Mucosa of gallbladder (tissue), 1 donor: ENCODE measurements at places on chromosomes 11 and 22. TPM values are rescaled to one million over a fixed set of nuclear protein-coding genes. Genes with fewer than 3 reads are reported as not detected.

- DNase-seq, result no peak
Observed at GRCh38 chr11:112016088-112016764, 9.0 kb upstream of the DLAT start.

NAALAD2 gene
- total RNA-seq, result 0.95 TPM

DNA sequence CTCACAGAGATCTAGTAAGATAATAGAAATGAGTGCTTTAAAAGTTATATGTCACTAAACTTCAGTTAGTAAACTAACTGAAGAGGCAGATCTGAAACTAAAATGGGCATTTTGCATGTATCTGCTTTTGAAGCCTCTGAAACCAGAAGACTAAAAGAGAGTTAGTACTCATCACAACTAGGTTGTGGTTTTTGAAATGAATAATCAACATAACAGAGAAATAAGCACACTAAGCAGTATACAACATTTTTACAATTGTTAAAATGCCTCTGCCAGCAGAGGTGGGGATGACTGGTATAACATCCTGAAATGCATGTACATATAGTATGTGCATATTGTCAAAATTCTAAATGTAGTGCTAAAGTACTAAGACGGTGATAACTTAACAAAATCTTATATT, 564.5 kb downstream of the DLG2 start:
- no peak for DNase-seq

- DNase-seq, result no peak
Observed at GRCh38 chr22:19393704-19394103, 37.8 kb downstream of the HIRA start.

DNA sequence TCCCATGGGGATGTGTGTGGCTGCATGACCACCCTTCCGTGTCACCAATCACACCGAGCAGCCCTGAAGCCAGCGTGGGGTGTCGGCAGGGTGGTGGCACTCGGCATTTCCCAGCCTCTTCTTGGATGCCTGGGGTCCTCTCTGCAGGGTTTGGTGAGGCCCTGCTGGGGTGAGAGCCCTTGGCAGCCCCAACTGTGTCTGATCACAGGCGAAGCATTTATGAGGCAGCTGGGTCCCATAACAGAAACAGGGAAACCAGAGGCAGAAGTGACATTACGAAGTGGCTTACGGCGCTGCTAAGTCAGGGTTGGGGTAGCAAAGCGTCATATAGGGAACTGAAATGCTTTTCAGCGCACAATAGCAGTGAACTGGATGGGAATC, 92.3 kb upstream of the SEPTIN5 start:
- no peak for DNase-seq

DNA sequence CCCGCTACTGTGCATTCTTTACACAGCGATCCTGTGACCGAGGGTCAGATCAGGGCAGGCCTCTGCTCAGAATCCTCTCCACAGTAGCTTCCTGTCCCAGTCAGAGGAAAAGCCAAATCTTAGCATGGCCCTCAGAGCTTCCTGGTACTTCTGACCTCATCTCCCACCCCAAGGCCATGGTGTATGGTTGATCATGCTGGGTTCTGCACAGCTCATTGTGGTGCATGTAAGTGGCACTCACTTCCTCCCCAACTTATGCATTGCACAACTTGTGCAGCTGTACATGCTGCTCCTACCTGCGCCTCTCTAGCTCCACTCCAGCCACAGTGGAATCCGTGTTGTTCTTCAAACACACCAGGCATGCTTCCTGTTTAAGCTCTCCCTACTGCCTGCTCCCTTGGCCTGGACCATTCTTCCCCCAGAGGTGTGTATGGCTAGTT, 20.3 kb downstream of the BMAL1 start:
- no peak for DNase-seq
